ENCODE measurements at places on chromosomes 3 and 15. TPM values are rescaled to one million over a fixed set of nuclear protein-coding genes. Genes with fewer than 3 reads are reported as not detected.

CPN2 gene
- total RNA-seq = not detected

FYTTD1 gene
- 60.0 TPM for total RNA-seq

ANKRD63 gene
- not detected for total RNA-seq

SERP1 gene
- 122 TPM for total RNA-seq

GOLGA8T gene
- not detected for total RNA-seq

CFAP20DC gene
- total RNA-seq = 0.44 TPM

SLC28A1 gene
- not detected for total RNA-seq

RBPMS2 gene
- not detected for total RNA-seq

PLSCR1 gene
- 24.9 TPM for total RNA-seq

ALPK3 gene
- 0.26 TPM for total RNA-seq

ADIPOQ gene
- not detected for total RNA-seq

ARPIN gene
- total RNA-seq = 0.26 TPM

ACTRT3 gene
- 0.17 TPM for total RNA-seq

APOD gene
- total RNA-seq = not detected

OR5K2 gene
- not detected for total RNA-seq

CAMP gene
- not detected for total RNA-seq

C3orf22 gene
- not detected for total RNA-seq

EXD1 gene
- not detected for total RNA-seq

SERPINI2 gene
- total RNA-seq = not detected

GHSR gene
- total RNA-seq = not detected

HIGD2B gene
- total RNA-seq = 0.41 TPM

IQCH gene
- total RNA-seq = 1.1 TPM

C2CD4A gene
- total RNA-seq = 0.11 TPM

LRRC34 gene
- total RNA-seq = 0.47 TPM

FANCD2OS gene
- total RNA-seq = not detected

PARP15 gene
- 78.0 TPM for total RNA-seq

ROPN1 gene
- not detected for total RNA-seq

PPP1R14D gene
- not detected for total RNA-seq

ZIC1 gene
- total RNA-seq = not detected

ADPRH gene
- total RNA-seq = 1.2 TPM

ZNF662 gene
- 2.7 TPM for total RNA-seq

IGDCC3 gene
- not detected for total RNA-seq

CEMIP gene
- total RNA-seq = 0.23 TPM

RPSA gene
- 1,688 TPM for total RNA-seq

AP4E1 gene
- 13.4 TPM for total RNA-seq

SCAANT1 gene
- not detected for total RNA-seq

MESP2 gene
- total RNA-seq = not detected

SNRK gene
- total RNA-seq = 108 TPM

CCR9 gene
- total RNA-seq = 4.0 TPM

ADCY5 gene
- total RNA-seq = not detected

NTRK3 gene
- total RNA-seq = 0.67 TPM

All from CD4-positive, alpha-beta memory T cell (primary cell).